ENCODE measurements at places on chromosomes 7 and 10.

GRCh38 chr10:22693371-22693784 is 21.0 kb downstream of the PIP4K2A start:
- no peak for DNase-seq

DNA sequence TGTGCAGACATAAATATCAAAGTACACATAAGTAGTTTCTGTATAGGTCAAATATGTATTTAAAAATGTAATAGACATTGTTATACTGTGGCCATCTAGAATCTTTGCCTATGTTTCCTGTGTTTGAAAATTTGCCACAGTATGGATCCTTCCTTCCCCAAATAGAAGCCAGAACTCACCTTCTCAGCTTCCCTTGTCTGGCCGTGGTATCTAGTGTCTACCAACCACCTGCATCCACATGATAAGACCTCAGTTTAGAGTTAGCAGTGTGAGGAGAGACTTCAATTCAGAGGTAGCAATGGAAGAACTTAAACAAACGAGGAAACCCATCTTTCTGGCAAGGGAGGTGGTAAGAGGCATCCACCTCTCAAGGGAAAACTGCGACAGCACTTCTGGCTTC is 4.9 kb downstream of the TRDMT1 start:
- no peak for DNase-seq

- no peak for DNase-seq
Observed at GRCh38 chr10:113970641-113971040, 73.0 kb upstream of the ADRB1 start.

GRCh38 chr10:114753126-114753525 is 68.5 kb upstream of the FHIP2A start:
- DNase-seq: no peak

DNA sequence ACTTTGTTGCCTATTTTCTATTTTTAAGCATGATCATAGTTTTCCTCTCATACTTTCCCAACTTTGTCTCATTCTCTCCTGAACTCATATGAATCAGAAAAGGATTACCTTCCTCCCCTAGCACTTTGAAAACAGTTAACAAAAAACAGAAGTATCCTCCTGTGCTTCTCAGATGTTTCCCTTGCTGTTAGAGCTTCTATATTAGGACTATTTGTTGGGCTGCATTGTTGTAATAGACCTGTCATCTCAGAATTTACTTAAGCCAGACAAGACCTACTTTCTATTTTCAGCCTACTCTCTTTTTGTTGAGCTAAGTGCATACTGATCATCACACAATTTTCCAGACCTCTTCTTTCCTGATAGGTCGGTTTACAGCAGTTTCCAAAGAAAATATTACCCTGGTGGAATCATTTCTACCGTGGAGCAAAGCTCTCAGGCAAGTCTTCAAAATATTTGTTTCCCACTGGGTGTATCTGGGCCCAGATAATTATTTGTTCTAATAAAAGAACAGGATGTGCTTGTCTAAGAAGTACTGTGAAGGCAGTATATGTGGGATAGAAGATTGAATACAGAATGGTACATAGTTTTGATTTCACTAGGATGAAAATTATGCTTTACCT is 411.9 kb upstream of the KLF6 start:
- DNase-seq: no peak

GRCh38 chr10:61929555-61929954 is 28.1 kb downstream of the ARID5B start:
- DNase-seq: no peak

DNA sequence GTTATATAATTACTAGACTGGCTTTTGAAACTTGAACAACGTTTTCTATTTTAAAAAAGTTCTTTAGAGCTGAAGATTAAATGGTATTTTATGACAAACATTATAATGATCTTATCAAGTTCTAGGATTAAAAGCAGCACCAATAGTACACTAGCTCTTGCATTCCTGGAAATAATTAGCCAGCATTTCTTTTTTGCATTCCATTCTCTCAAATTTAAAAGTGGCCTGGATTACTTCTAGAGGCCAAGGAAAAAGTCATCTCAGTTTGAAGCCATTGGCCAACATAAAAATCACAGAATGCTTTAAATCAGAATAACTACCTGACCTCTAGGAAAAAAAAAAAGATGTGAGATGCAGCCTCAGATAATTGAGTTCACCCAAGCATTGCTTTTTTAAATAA is 1326.4 kb upstream of the SORCS1 start:
- DNase-seq: no peak
